ENCODE measurements at places on chromosomes 6 and 20. TPM values are rescaled to one million over a fixed set of nuclear protein-coding genes. Genes with fewer than 3 reads are reported as not detected.

The TRAPPC3L gene
- total RNA-seq = 0.17 TPM

The RGS17 gene
- 3.3 TPM for total RNA-seq

The FOXQ1 gene
- not detected for total RNA-seq

The SLC22A3 gene
- total RNA-seq = under 0.01 TPM

The ACTR5 gene
- total RNA-seq = 14.1 TPM

The CEP85L gene
- total RNA-seq = 14.7 TPM

The TULP4 gene
- total RNA-seq = 75.5 TPM

The CD83 gene
- 5.3 TPM for total RNA-seq

The ANGPT4 gene
- not detected for total RNA-seq

The LY6G6C gene
- not detected for total RNA-seq

The VWA7 gene
- 0.34 TPM for total RNA-seq

The VGLL2 gene
- not detected for total RNA-seq

The ENPP1 gene
- total RNA-seq = 0.98 TPM

The LY6G6F gene
- total RNA-seq = not detected

The SOBP gene
- total RNA-seq = 1.0 TPM

The DDRGK1 gene
- total RNA-seq = 53.1 TPM

The GHRH gene
- total RNA-seq = not detected

The HAO1 gene
- total RNA-seq = not detected

- no peak for DNase-seq
These were observed 69.6 kb upstream of the THBS2 start for GRCh38 chr6:169323221-169323620.

DNA sequence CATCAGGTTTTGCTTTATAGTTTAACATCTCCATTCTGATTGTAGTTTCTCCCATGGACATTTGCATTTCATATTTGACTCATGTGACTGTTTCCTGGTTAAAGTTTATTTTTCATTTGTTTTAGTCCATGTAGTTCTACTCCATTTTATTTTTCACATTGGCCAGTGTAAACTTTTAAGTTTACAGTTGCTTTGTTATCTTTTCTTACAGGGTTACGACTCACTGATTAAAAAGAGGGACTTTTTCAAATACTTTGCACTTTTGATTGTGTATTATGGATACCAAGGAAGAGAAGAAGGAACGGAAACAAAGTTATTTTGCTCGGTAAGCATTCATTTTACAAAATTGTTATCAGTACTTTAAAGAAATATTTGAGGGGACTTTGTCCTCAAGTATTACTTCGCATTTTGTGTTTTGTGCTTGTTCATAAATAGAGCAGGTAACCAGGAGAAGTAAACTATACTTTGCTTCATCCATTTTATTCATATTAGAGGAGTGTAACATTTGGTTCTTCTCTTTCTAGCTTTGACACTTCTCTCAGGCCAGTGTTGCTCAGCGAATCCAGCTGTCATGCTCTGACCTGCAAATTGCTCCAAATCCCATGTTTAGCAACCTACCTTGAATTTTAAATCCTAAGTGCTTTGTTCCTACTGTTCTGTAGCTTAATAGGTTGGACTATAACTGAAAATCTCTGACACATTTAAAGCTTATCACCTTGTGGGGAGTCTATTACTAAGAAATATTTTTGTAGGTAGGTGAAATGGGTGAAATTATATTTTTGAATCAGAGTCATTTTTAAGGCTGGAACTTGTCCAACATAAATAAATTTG is 24.5 kb downstream of the NCOA7 start:
- DNase-seq = peak; percentile 24

DNA sequence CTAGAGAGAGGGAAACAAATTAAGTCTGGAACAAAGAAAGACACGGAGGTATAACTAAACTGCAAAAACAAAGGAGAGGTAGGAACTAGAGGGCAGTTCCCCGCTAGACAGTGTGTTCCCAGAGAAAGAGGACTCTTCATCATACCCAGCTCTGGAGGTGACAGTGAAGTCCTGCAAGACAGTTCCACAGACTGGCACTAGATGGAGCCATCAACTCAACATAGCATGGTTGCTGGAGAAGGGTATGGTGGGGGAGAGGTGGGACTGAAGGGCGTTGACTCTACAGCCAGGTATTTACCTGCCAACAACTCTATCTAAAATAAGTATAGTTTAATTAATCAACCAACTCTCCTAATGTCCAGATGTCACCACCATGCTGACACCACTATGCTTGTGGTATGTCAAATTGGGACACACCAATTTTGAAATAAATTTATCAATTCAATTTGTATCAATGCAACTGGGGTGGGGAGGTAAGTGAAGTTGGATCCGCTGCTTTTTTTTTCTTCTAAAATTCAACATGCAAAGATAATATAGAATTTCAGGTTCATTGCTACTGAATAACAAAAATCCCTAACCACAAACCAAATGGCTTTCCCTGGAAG is 9.7 kb downstream of the BACH2 start:
- DNase-seq = peak; percentile 61

DNA sequence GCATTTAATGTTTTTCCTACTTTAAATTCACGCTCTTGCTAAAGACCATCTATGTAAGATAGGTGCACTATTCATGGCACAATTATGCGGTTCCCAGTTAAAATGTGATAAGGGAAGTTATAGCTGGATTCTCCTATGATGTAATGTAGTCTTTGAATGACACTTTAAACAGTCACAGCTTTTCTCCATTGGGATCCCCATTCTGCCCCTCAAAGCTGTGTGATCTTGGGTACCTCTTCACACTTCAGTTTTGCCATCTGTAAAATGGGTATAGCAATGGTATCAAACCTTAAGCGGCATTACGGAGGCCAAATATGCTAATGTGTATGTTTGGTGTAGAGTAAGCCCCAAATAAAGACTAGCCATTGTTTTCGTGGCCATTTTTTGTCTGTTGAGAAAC is 64.7 kb upstream of the ZNF217 start:
- DNase-seq = no peak

GRCh38 chr6:49839957-49840356 is 26.4 kb downstream of the CRISP1 start:
- no peak for DNase-seq

DNA sequence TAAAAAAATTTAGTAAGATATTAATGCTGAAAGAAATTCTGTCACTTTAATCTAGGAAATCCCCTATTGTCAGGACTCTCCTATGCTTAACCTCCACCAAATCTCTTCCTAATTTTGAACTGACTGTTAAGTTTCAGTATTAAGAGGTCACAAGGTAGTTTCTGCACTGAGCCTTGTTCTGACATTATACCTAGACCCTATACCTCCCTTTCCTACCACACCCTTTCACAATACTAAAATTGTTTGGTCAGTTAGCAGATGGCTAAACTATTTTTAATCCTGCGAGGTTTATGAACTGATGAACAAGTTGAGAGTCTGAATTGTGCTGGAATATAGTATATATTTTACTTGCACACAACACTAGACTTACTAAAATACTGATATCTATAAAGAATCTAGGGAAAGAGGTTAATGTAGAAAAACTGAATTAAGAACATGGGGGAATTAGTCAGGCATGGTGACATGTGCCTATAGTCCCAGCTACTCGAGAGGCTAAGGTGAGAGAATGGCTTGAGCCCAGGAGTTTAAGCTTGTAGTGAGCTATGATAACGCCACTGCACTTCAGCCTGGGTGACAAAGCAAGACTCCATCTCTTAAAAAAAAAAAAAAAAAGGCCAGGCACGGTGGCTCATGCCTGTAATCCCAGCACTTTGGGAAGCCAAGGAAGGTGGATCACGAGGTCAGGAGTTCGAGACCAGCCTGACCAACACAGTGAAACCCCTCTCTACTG is 51.5 kb downstream of the HBS1L start:
- DNase-seq = no peak

- DNase-seq = peak; percentile 83
These were observed 18.5 kb upstream of the C6orf141 start for GRCh38 chr6:49531774-49532569.

- peak; percentile 53 for DNase-seq
These were observed 5.3 kb upstream of the STX11 start for GRCh38 chr6:144144996-144145395.

DNA sequence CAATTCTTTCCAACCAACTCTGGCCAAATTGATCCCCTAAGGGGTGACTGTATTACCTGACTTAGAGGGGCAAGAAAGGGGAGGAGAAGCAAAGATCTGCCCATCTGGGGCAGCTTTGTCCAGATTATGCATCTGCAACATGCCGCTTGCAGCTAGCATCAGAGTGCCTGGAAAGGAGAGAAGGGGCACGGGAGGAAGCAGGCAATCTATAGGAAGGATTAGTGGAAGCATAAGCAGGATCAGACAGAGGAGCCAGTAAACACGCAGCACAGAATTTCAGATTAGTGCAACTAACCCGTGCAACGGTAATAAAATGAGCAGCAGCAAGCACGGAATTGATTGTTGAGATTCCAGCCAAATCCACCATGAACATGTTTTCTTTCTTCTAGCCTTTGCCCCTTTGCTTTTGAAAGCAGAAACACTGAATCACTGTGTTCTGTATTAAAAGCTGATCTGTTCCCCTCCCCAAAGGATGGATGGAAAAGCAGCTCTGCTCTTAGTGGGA is 643.6 kb upstream of the CHD6 start:
- no peak for DNase-seq

DNA sequence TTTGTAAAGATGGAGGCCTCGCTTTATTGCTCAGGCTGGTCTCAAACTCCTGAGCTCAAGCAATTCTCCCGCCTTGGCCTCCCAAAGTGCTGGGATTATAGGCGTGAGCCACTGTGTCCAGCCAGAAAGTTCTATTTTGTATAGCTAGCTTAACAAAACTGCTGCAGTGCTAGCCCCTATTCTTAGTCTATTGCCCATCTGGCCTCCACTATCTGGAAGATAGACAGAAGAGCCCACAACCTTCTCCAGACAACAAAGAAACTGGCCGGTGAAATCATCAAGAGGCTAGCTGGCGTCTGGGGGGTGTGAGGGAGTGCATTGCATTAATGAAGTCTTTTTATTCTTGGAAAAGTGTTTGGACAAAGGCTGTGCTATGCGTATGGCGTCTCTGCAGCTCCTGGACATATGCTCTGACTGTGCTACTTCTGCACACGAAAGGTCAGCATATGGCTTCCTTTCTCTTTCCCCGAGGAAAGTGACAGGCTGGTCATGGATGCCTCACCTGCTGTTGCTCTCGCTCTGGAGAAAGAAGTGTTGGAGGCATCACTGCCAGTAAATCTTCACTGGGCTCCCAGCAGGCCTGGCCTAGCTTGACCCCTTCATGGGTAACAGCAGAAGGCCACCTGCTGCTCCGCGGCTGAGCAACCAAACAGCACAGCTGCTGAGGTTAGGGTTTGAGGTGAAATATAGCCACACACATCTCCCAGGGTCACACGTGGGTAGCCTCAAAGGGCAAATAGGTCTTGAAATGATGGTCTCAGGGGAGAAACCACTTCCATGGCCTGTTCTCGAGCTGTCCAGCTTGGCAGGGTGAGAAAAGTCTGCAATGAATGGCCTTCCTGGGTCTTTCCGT is 95.1 kb upstream of the IYD start:
- no peak for DNase-seq

DNA sequence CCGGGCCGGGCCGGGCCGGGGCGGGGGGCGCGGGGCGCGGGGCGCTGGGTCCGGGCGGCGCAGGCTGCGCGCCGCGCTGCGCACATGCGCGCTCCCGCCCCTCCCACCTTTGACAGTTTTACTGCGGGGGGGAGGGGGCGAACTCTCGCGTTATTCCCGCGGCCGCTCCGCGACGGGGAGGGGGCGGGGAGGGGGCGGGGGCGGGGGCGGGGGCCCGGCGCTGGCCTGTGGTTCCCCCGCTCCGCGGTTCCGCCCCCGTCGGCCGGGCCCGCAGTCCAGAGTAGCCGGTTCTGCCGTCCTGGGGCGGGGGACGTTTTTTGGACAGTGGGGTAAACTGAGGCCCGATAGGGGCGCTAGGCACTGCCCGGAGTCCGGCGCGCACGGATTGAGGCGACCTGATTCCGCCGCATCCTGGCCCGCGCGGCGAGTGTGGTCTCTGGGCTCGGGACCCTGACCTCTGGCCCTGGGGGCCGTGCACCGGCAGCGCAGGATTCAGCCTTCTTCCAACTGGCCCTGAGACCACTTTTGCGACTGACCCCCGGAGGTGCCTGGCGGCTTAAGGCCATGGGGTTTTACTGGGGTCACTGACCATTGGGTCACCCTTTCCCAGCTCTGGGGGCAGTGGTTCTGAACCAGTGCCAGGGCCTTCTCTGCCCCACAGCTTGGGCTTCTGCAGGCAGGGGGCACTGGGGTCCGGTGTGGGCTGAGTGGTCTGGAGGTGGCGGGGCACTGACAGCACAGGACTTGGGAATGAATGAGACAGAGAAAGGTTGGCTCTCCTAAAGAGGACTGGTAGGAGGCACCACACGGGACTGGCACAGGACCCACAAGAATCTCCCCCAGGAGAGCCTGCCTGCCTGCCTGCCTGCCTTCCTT is at the start of gene ZNF512B:
ZNF512B (minus strand) TSS at position 93 of the 876 bp plus-strand sequence. CDS start 1,980 bp downstream, outside the sequence.
- DNase-seq = peak; percentile 73

GRCh38 chr6:33333666-33334065 is 16.1 kb upstream of the ZBTB22 start:
- no peak for DNase-seq

GRCh38 chr20:23820493-23820892 is 6.0 kb downstream of the CST2 start:
- peak; percentile 10 for DNase-seq

DNA sequence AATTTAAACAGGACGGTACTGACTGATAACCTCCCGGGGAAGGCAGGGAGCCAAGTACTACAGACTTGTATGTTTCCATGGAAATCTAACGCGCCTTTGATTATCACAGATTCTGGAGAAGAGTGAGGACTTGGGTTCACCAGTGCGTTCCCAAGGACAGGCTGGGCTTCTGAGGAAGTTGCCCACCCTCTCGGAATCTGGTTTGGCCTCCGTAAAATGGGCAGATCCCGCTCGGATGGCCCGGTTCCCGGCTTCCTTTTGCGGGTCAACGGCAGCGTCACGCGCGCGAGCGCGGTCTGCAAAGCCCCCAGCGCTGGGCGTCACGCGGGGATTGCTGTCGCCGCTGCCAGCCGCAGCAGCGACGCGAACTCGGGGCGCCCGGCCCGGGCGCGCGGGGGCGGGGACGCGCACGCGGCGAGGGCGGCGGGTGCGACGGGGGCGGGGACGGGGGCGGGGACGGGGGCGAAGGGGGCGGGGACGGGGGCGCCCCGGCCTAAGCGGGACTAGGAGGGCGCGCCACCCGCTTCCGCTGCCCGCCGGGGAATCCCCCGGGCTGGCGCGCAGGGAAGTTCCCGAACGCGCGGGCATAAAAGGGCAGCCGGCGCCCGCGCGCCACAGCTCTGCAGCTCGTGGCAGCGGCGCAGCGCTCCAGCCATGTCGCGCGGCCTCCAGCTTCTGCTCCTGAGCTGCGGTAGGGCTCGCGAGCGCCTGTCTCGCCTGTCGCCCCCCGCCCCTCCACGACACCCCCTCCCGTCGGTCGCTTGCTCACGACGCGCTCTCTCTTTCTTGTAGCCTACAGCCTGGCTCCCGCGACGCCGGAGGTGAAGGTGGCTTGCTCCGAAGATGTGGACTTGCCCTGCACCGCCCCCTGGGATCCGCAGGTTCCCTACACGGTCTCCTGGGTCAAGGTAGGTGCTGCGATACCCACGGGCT is at the start of gene CD83:
CD83 (plus strand) TSS at position 615 of the 933 bp plus-strand sequence; CDS start at position 655, 40 bp downstream.
- peak; percentile 59 for DNase-seq

- DNase-seq = no peak
These were observed 139.4 kb upstream of the GLP1R start for GRCh38 chr6:38909015-38909730.

- no peak for DNase-seq
These were observed 48.5 kb downstream of the FHL5 start for GRCh38 chr6:96611342-96611991.

All from dermis blood vessel endothelial cell (primary cell).